Activated CD4-positive, alpha-beta T cell treated with anti-CD3 and anti-CD28 coated beads, Interleukin-2, amount 50 U/mL, for 48 hours (primary cell): ENCODE measurements at places on chromosomes 13 and 19.

GRCh38 chr13:71291842-71292146 lies 575.2 kb downstream of the DACH1 start:
- no peak for DNase-seq

- DNase-seq = no peak
Measured at GRCh38 chr13:75364131-75364713, 117.7 kb downstream of the TBC1D4 start.

- no peak for DNase-seq
Measured at GRCh38 chr19:1081301-1082164, 13.6 kb downstream of the POLR2E start.

DNA sequence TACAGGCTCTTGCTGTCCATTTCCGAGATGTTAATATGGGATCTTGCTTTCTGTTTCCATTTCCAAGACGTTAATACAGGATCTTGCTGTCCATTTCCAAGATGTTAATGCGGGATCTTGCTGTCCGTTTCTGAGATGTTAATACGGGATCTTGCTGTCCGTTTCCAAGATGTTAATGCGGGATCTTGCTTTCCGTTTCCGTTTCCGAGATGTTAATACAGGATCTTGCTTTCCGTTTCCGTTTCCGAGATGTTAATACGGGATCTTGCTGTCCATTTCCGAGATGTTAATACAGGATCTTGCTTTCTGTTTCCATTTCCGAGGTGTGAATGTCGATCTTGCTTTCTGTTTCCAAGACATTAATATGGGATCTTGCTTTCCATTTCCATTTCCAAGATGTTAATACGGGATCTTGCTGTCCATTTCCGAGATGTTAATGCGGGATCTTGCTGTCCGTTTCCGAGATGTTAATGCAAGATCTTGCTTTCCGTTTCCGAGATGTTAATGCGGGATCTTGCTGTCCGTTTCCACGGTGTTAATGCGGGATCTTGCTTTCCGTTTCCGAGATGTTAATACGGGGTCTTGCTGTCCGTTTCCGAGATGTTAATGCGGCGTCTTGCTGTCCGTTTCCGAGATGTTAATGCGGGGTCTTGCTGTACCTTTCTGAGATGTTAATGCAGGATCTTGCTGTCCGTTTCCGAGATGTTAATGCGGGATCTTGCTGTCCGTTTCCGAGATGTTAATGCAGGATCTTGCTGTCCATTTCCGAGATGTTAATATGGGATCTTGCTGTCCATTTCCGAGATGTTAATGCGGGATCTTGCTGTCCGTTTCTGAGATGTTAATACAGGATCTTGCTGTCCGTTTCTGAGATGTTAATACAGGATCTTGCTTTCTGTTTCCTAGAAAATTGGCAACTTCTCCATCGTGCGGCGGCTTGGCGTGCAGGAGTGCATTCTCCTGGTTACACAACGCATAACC lies 38.3 kb downstream of the PEX11G start:
- no peak for DNase-seq

GRCh38 chr13:42553098-42554046 lies 20.6 kb upstream of the TNFSF11 start:
- DNase-seq = no peak

DNA sequence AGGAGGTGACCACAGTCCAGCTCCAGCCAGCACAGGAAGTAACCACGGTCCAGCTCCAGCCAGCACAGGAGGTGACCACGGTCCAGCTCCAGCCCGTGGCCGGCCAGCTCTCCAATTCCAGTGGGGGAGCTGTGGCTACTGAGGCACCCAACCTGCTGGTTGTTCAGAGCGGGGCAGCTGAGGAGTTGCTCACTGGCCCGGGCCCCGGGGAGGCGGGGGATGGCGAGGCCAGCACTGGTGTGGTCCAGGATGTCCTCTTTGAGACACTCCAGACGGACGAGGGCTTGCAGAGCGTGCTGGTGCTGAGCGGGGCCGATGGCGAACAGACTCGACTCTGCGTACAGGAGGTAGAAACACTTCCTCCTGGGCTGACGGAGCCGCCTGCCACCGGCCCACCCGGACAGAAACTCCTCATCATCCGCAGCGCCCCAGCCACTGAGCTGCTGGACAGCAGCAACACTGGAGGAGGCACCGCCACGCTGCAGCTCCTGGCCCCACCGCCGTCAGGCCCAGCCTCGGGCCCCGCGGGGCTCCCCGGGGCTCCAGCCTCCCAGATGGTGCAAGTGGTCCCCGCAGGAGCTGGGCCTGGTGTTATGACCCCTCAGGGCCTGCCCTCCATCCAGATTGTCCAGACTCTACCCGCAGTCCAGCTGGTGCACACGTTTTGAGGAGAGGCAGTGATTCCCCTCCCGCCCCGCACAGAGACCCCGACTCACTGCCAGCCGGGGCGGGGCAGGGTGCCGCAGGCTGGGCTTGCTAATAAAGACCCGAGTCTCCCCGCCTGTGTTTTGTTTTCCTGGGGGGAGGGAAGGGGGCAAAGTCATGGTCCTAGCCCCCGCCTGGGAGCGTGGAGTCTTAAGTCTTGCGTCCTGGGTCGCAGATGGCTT lies 1.0 kb upstream of the NAT14 start:
- DNase-seq = no peak

- DNase-seq = no peak
Measured at GRCh38 chr13:81048026-81048461, 707.1 kb upstream of the SPRY2 start.

DNA sequence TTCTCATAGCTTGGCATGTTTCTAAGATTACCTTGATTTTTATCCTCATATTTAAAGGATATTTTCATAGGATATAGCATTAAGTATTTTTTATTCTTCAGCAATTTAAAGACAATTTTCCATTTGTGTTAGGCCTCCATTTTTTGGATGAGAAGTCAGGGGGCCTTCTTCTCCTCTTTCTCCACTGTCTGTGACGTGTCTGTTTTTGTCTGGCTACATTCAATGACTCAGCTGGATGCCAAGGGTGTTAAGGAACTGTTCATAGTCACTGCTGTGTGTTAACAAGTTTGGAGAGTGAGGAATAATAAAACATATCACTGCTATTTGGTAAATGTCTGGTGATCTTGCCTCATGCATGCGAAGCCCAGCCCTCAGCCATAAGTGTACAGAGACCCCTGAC lies 36.4 kb downstream of the ZNF582 start:
- no peak for DNase-seq

GRCh38 chr19:50333235-50333736 lies 4.1 kb upstream of the KCNC3 start:
- DNase-seq = peak; percentile 95

DNA sequence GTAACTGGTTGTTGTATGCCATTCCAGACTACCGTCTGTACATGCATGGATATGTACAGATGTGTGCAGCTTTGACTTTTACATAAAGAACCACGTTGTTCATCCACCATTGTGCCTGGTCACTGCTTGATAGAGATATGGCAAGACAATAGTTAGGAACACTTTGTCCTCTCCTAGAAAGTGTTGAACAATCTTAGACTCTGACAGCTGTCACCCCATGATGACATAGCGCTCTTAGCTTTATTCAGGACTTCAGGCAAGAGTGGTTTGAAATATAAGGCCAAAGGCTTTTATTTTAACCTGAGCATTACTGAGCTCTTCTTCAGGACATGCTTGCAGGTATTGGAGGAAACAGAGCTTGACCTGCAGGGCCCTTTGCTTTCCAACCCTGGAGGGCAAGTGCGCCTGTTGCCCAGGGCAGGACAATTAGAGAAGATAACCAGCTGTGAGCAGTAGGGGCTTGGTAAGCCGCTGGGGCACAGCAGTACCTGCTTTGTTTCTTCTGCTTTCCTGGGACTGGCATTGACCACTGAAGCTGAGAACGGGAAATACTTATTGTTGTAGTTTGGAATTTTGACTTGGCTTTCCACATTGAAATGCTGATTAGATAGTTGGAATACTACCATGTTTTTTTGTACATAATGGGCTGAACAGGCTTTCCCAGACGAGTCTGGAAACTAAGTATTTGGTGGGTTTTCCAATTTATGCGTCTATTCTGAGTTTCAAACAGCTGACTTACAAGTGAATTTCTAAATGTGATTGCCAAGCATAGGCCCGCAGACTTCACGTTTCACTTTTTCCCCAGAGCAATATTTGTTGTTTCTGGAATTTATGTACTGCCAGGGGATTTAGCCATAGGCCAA lies 51.1 kb downstream of the GARRE1 start:
- DNase-seq = no peak

DNA sequence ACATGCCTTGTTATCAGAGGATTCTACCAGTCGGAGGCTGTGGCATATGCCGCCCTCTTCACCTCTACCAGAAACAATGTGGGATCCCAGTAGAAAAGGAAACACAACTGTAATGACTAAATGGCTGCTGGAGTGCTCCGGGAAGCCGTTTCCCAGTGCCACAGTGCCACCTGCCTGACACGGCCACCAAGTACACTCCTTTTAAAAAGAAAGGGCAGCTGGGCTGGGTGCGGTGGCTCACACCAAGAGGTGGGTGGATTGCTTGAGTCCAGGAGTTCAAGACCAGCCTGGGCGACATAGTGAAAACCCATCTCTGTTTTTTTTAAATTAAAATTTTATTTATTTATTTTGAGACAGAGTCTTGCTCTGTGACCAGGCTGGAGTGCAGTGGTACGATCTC lies 67.3 kb downstream of the TRPM4 start:
- peak; percentile 47 for DNase-seq

- DNase-seq = no peak
Measured at GRCh38 chr13:46544208-46544607, 8.8 kb upstream of the LRCH1 start.

GRCh38 chr13:104204177-104204576 lies 1138.0 kb upstream of the SLC10A2 start:
- no peak for DNase-seq

DNA sequence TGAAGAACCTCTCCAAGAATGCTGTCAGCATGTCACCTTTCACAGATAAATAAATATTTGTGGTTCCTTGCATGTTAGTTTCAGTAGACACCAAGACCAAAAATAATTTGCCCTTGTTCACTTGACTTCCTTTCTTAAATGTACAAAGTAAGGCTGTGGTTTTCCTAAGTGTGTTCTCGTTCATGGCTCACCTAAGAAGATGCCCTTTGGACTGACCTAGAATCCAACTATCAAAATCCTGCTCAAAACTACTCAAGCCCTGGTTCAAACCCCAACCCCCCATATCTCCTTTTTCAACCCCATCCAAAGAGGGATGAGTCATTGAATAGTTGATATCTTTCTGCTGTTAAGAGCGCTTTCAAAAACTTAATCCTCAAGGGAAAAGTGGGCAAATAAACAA lies 247.8 kb upstream of the ZNF507 start:
- no peak for DNase-seq

DNA sequence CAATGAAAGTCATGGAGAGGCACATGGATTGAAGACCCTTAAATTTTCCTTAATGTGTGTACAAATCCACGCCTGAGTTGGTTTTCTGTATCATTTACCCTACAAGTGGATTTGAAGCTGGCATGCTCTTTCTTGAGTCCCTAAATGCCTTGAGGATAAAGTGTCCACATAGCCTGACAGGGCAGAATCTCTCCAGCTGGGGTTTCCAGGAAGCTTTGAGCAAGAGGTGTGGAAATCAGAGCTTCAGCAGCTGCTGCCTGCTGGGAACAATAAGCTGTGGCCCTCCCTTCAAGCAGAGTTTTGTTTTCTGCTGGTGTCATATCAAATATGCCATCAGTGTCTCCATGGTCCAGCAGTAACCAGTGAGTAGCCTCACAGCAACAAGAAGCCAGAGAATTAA lies 120.3 kb upstream of the SERTM1 start:
- no peak for DNase-seq

DNA sequence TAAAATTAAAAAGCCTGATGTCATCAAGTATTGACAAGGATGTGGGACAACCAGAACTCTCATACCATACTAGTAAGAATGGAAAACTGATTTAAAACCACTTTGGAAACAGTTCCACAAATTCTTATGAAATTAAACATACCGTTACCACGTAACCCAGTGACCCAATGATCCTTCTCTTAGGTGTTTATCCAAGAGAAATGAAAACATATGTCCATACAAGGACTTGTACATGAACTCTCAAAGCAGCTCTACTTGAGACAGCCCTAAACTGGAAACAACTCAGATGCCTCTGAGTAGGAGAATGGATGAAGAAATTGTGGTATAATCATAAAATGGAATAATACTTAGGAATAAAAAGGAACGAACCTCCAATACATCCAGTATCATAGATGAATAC lies 27.6 kb downstream of the SLC6A16 start:
- DNase-seq = no peak

GRCh38 chr13:94322925-94323763 lies 156.3 kb downstream of the DCT start:
- no peak for DNase-seq

DNA sequence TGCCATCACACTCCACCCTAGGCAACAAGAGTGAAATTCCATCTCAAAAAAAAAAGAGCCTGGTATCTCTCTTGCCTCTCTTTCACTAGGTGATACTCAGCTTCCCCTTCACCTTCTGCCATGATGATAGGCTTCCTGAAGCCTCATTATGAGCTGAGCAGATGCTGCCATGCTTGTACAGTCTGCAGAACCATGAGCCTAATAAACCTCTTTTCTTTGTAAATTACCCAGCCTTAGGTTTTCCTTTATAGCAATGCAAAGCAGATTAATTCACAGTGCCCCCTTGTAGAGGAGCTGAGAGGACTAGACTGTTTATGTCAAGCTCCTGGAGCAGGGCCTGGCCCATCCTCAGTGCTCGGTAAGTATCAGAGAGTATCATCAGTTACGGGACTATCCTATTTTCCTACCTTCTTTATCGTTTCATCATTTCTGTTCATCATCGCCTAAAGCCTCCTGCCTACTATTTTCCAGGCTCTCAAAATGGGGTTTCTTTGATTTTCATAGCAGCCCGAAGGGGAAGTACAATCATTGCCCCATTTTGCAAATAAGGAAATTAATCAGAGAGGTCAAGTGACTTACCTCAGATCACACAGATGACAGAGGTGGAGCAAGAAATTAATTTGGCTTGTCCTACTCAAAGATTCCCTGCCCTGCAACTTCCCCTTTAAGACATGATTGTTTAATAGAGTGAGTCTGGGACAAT lies 33.5 kb upstream of the IGSF23 start:
- no peak for DNase-seq

- no peak for DNase-seq
Measured at GRCh38 chr19:11378319-11379189, 4.1 kb downstream of the SWSAP1 start.

DNA sequence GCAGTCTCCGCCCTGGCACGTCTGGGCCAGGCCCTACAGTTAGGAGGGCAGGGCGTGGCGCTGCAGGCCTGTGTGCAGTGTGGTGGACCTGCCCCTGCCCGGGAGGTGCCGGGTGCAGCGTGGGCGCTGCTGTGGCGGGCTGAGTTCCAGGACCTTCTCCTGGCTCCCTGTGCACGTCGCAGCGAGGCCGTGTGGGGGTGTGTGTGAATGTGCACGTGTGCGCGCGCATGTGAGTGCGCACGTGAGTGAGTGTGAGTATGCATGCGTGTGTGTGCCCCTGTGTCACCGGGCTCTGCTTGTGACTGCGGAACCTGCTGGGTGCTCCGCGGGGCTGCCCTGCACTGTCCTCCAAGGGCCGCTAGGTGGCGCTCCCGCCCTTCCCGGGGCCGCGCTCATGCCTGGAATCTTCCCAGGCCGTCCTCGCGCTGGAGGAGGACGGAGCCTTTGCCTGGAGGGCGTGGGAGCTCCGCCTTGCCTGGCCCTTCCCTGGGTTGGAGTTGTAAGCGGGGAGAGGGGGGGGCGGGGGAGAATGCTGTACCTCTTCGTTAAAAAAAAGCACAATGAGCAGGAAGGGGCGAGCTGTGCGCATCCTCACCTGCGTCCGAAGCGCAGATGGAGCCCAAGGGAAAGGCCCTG lies 79.3 kb downstream of the KDM4B start:
- peak; percentile 72 for DNase-seq

GRCh38 chr13:79194272-79194671 lies 211.8 kb downstream of the RBM26 start:
- peak; percentile 26 for DNase-seq

GRCh38 chr19:35458731-35459391 lies 10.8 kb downstream of the FFAR2 start:
- DNase-seq = no peak

- peak; percentile 2 for DNase-seq
Measured at GRCh38 chr13:89695343-89696257, 1651.9 kb upstream of the MIR17HG start.
